ENCODE measurements at places on chromosomes 1 and 21.

GRCh38 chr1:233671286-233671685 lies 57.4 kb downstream of the KCNK1 start:
- DNase-seq = no peak

GRCh38 chr1:20739225-20739624 lies 6.7 kb upstream of the SH2D5 start:
- no peak for DNase-seq

GRCh38 chr1:209484429-209484828 lies 99.1 kb upstream of the CAMK1G start:
- no peak for DNase-seq

DNA sequence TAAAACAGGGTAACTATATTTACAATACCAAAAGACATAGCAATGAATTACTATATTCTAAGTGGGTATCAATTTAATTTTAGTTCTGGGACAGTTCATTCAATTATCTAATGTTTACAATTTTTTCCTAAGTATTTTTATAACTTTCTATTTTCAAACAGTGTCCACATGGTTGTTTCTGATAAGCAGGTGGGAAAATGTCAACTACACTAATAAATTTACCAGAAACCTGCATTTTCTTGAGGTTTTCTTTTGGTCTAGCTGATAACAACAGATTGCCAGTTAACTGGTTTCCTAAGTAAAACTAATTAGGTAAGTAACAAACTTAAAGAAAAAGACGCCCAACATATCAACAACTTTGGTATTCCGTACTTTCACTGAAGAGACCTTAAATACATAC lies 84.9 kb upstream of the GFI1 start:
- DNase-seq = no peak

DNA sequence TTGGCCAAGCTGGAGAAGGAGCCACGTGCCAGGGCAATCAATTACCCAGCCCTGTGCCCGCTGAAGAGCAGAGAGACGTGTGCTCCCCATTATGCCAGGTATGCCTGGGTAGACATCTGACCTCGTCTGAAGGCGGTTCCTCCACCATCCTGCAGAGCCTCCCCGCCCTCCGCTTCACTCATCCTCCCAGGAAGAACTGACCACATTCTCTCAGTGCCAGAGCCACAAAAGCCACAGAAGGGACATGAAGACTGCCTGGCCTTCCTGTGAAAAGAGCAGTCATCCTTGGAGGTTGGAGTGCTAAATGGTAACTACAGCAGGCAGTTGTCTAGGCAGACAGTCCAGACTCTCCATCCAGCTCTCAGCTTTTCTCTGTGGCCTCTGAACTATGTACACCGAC lies 12.0 kb downstream of the SYT2 start:
- no peak for DNase-seq

DNA sequence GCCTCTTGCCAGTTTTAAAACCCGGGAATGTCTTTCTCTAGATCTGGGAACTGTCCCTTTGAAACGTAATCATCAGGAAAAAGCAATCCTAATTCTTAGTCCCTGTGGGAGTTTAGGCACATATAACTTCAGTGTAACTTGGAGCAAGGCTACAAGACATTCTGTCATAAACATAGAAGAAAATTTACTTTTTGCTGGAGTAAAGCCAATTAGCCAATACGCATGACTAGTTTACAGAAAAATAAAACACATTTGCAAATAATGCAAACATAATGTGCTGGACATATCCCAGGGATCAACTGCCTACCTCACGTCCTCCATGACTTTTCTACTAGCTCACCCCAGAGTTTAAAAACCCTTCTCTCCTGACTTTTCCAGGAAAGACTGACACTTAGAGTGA lies 970.6 kb downstream of the MRPL39 start:
- DNase-seq = no peak

DNA sequence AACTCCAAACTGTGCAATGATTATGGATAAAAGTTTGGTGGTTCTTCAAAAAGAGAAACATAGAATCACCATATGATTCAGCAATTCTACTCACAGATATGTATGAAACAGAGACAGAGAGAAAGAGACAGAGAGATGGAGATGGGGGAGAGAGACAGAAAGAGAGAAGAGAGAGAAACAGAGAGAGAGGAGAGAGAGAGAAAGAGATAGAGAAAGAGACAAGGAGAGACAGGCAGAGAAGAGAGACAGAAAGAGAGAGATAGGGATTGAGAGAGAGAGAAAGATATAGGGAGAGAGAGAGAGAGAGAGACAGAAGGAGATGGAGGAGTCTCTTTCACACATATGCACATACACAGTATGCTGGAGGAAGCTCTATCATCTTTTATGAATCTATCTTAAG lies 87.8 kb downstream of the DISC1 start:
- DNase-seq = no peak

DNA sequence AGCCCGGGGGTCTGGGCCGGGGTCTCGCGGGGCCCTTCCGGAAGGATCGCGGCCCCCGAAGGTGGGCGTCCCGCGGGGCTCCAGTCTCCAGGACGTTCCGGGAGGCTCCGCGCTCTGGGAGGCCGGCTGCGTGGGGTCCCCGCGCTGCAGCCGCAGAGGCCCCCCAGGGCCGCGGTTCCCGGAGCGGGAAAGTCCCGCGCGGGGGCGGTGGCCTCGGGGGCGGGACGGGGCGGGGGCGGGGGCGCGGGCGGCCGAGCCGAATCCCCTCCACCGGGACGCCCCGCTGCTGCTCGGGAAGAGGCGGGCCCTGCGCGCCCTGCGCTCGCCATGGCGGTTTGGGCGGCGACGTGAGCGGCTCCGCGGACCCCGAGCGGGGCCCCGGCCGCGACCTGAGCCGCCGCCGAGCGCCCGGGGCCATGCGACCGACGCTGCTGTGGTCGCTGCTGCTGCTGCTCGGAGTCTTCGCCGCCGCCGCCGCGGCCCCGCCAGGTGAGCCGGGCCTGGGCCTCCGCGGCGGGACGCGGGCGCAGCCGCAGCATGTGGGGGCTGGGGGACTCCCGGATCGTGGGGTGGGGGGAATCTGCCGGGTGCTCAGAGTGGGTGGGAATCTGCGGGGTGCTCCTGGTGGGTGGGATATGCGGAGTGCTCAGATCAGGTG lies at the start of gene IFNGR2:
Gene IFNGR2 (plus strand): TSS at position 286 of the 658 bp plus-strand sequence. CDS start 131 bp downstream, at position 417.
- DNase-seq = peak; percentile 54

GRCh38 chr1:65209005-65209885 lies 61.2 kb downstream of the AK4 start:
- DNase-seq = no peak

- DNase-seq = no peak
Observed at GRCh38 chr1:204464187-204464631, 30.4 kb downstream of the PIK3C2B start.

DNA sequence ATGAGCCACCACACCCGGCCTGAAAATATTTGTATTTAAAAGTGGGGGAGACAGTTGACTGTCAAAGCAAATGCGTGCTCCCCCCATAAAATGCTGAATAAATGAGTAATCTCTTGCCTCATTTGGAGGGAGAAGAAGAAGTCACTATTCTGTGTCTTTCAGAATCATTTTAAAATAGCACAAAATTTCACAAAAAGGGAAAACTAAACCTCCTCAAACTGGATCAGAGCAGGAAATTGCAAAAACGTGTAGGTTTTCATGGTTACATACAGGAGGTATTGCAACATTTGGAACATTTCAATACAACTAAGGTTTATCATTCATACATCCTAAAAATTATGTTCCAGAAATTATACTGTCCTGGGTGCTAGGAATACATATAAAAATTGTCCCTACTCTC lies 13.6 kb downstream of the MTF1 start:
- DNase-seq = no peak

GRCh38 chr1:169348383-169349036 lies 19.1 kb downstream of the NME7 start:
- no peak for DNase-seq

DNA sequence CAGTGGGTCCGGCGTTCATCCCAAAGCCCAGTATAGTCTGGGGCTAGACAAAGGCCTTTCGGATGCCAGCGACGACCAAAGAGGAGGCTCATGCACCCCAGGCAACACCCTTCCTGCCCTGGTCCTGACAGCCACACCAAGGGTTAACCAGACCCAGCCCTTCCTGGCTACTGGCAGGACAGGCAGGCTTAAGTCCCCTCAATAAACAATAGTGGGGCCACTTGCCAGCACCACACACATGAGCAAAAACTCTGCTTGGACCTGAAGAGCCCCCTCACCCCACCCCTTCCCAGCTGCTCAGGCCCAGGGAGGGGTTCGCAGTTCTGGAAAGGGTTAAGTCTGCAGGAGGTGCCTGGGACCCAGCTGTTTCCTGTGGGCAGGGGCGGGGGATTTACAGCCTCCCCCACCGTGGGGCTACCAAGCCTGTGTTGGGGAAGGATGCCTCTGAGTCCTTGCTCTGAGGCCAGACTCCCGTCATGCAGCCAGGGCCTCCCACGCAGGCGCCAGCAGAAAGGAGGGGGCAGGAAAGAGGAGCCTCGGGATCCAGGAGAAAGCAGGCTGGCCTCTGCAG lies 18.2 kb downstream of the PHLDA3 start:
- peak; percentile 68 for DNase-seq

GRCh38 chr1:155125946-155126555 lies 1.6 kb upstream of the EFNA1 start:
- DNase-seq = peak; percentile 36

DNA sequence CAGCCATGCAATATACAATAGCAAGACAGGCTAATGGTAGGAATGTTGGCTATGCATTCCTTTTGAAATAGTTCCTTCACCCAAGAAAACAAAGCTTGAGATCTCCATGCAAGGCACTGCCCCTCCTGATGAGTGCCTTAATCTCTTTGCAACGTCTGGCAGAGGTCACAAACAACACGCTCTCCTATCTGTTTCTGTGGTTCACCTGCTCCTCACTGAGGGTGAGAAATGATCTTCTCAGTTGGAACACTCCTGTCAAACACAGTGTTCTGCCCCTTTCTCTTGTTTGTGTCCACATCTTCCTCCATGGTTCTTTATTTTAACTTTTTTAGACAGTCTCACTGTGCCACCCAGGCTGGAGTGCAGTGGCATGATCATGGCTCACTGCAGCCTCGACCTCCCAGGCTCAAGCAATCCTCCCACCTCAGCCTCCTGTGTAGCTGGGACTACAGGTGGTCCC lies 21.2 kb upstream of the XPR1 start:
- DNase-seq = no peak

- peak; percentile 91 for DNase-seq
Observed at GRCh38 chr1:26900001-26900814, at the start of gene GPATCH3. Gene GPATCH3 (minus strand): TSS chr1:26900467. CDS start chr1:26900442, 25 bp downstream.

GRCh38 chr1:96418969-96419368 lies 302.6 kb upstream of the PTBP2 start:
- DNase-seq = no peak

DNA sequence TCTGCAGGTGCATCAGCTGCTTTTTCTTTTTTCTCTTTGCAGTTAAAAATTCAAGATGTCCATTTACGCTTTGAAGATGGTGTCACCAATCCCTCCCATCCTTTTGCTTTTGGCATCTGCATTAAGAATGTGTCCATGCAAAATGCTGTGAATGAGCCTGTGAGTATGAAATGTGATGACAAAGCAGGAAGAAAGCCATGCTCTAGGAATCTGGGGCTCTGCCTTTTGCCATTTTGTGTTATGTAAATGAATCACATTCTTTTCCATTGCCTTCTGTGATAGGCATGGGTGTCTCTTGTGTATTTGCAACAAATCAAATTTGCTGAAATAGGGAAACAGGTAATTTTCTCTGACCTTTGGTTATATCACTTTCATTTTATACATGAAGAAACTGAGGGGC lies 19.4 kb downstream of the VPS13D start:
- DNase-seq = no peak

GRCh38 chr1:109104364-109105151 lies 9.4 kb upstream of the ELAPOR1 start:
- DNase-seq = no peak

DNA sequence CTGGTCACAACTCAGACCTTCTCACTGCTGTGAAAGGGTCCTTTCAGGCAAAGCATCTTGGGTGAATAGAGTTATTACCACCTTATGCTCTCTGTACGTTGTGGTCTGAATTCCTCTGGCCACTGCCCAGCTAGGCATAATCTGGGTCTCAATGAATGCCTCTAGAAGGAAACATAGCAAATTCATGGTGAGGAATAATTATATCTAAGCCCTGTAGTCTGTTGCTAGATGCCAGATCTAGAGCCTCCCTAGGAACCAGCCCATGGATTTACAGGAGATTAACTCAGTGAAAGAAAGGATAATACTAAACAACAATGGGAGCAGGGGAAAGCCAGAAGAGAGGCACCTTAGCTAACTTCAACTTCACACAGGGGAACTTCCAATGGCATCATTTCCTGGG lies 2.4 kb upstream of the COL11A1 start:
- no peak for DNase-seq

GRCh38 chr1:46554597-46555381 lies 3.3 kb upstream of the KNCN start:
- DNase-seq = no peak

- no peak for DNase-seq
Observed at GRCh38 chr1:110765640-110766335, 91.0 kb upstream of the KCNA3 start.

DNA sequence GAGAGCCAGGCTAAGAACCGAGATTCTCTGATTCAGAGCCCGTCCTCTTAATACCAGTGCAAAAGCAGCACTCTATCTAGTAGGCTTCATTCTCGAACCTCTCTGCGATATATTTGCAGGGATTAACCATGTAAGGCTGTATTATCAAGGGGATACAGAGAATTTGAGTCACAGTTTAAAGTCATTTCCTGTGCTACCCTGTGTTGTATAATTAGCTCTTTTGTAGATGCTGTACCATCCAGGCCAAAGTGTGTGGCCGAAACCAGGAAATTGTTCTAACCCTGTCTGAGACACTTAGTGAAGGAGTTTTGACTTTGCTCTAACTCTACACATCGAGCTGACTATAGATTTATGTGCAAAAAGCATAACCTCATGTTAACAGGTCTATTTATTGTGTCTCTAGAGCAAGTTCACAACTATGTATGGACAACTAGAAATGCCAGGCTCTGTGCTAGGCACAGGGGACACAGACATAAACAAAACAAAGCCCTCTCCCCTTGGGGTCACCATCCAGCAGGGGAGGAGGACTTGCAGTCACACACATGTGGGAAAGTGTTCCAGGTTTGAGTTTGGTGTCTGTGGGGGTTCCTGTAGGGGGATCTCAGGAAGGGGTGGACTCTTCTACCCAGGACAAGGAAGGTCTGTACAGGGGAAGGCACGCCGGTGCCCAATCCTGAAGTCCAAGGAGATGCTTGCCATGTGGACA lies 182.2 kb downstream of the DHRS3 start:
- no peak for DNase-seq
